Stimulated activated CD8-positive, alpha-beta memory T cell treated with anti-CD3 and anti-CD28 coated beads, Interleukin-7, amount 100 ng/mL, for 1 hour (primary cell): ENCODE measurements at places on chromosomes 7 and 10.

- DNase-seq = no peak
These were observed 229.9 kb downstream of the KIAA1217 start for GRCh38 chr10:24438800-24439199.

DNA sequence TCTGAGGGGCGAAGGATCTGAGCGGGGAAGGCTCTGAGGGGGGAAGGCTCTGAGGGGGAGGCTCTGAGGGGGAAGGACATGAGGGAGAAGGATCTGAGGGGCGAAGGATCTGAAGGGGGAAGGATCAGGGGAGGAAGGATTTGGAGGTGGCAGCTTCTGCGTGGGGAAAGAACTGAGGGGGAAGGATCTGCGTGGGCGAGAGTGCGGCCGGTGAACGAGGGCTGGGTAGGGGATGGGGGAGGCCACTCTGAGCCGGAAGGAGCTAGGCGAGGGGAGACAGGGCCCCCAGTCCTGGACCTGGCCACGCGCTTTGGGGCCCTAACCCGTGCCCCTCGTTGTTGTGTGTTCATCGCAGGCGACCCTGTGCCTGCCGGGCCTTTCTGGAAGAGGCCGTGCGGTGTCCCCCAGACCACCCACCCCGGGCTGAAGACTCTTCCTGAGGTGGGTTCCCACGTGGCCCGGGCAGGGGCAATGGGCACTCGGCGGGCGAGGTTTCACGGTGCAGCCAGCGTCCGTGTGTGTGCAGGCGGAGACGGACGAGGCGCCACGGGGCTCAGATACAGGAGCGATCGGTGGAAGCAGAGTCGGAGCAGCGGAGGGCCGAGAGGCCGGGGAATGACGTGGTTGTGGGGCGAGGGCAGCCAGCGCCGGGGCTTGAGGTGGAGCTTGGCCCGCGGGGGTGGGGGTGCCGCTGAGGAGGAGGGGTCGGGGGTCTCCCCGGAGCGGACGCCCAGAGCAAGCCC is 2.0 kb downstream of the CALY start:
- DNase-seq = peak; percentile 29

DNA sequence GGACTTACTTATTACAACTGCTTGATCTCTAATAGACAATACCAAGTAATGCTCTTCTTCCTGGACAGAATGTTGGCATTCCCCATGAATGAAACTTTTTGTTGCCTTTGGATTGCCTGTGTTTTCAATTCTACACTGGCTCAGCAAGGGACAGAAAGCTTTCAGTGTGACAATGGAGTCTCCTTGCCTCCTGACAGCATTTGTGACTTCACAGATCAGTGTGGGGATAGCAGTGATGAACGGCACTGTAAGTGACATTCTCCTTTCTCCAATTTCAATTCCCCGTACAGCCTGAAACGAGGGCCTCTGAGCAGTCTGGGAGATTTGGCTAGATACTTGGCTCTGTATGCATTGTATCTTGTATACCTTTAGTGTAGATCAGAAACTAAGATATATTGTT is 290 bp downstream of the MALRD1 start:
- DNase-seq = no peak

DNA sequence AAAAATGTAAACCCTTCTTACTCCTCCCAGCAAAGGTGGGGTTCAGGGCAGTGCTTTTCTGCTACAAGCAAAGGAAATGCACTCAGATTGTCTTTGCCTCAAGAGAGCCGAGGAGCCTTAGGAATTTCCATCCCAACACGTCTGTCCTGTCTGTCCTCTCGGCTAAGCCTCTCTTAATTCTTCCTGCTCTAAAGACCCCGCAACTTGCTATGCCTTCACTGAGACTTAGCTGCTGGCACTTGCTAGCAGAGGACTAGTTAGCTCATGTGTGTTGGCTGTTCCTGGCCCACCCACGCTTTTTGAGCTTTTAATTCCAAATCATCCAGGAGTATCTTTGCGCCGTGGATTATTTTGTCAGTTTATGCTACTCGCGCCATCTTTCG is 481 bp upstream of the NPM3 start:
- DNase-seq = no peak

DNA sequence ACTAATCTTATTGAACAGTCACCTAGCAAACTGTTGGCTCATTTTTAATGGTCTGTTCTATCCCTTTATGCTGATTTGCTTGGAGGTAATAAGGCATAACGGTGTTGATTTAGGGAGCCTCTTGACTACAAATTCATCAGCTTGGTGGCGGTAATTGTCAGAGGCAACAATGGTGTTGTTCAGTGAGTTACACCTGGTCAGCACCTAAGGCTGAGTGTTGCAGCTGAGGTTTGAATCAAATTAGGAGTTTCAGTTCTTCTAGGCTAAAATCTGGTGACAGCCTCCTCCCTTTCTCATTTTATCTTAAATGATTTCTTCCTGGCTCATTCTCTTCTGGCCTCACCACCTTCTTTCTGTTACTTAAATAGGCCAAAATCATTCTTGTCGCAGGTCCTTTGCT is 42.3 kb upstream of the SP8 start:
- DNase-seq = no peak
